ENCODE measurements at places on chromosomes 12 and 14.

GRCh38 chr12:94152292-94153078, 4.1 kb downstream of the PLXNC1 start:
- no peaks in the 10 kb centered on the region for H3K36me3 ChIP-seq
- DNase-seq, result no peak
- no peak overlapping the region for H3K27ac ChIP-seq
- H3K4me3 ChIP-seq, result no peak overlapping the region
- H3K4me1 ChIP-seq, result peaks cover 14% of the 10 kb centered on the region
- no peaks in the 10 kb centered on the region for H3K27me3 ChIP-seq

- no peak overlapping the region for H3K4me3 ChIP-seq
- peaks cover 9% of the 10 kb centered on the region for H3K4me1 ChIP-seq
- H3K36me3 ChIP-seq, result no peaks in the 10 kb centered on the region
- peaks cover 46% of the 10 kb centered on the region for H3K27me3 ChIP-seq
- DNase-seq, result no peak
- no peak overlapping the region for H3K27ac ChIP-seq
Observed at GRCh38 chr14:60506010-60506409, 2.9 kb upstream of the SIX6 start.

- no peaks in the 10 kb centered on the region for H3K36me3 ChIP-seq
- no peaks in the 10 kb centered on the region for H3K4me1 ChIP-seq
- H3K27ac ChIP-seq, result no peak overlapping the region
- no peak for DNase-seq
Observed at GRCh38 chr14:97390096-97390724, 593.0 kb downstream of the VRK1 start.

- no peaks in the 10 kb centered on the region for H3K27me3 ChIP-seq
- no peak overlapping the region for H3K4me3 ChIP-seq
- no peak overlapping the region for H3K27ac ChIP-seq
- H3K36me3 ChIP-seq, result no peaks in the 10 kb centered on the region
Observed at GRCh38 chr12:115402443-115403180, 718.6 kb upstream of the TBX3 start.

GRCh38 chr14:63295231-63295685, 23.5 kb downstream of the GPHB5 start:
- H3K4me1 ChIP-seq, result no peaks in the 10 kb centered on the region
- H3K36me3 ChIP-seq, result no peaks in the 10 kb centered on the region
- no peaks in the 10 kb centered on the region for H3K27me3 ChIP-seq
- no peak overlapping the region for H3K4me3 ChIP-seq

DNA sequence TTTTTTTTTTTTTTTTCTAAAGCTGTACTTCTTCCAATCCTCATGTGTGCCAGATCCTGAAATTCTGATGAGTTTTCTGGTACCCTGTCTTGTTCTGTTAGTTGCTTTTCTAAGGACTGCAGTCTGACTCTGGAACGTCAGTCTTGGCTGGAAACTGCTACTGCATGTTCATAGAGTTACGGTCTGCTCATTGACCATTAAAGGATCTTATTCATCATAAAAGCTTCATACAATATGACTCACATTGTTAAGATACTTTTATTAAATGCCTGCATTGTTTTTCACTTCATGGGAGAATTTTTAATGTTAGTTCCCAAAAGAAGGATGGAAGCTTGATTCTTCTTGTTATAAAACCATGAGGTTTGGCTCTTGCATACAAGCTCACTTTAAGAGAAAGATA, 233.6 kb downstream of the SYT10 start:
- DNase-seq, result no peak
- H3K27me3 ChIP-seq, result no peaks in the 10 kb centered on the region
- H3K27ac ChIP-seq, result no peak overlapping the region
- H3K4me3 ChIP-seq, result no peak overlapping the region

GRCh38 chr12:128026696-128027574, 240.0 kb upstream of the TMEM132C start:
- H3K27me3 ChIP-seq, result no peaks in the 10 kb centered on the region
- H3K4me1 ChIP-seq, result no peaks in the 10 kb centered on the region
- no peak overlapping the region for H3K27ac ChIP-seq
- no peak overlapping the region for H3K4me3 ChIP-seq
- no peak for DNase-seq

- no peak overlapping the region for H3K27ac ChIP-seq
- H3K36me3 ChIP-seq, result no peaks in the 10 kb centered on the region
- no peak overlapping the region for H3K4me3 ChIP-seq
- DNase-seq, result no peak
- H3K4me1 ChIP-seq, result peaks cover 4% of the 10 kb centered on the region
- H3K27me3 ChIP-seq, result peaks cover 5% of the 10 kb centered on the region
Observed at GRCh38 chr12:63849106-63849620, 4.7 kb downstream of the SRGAP1 start.

DNA sequence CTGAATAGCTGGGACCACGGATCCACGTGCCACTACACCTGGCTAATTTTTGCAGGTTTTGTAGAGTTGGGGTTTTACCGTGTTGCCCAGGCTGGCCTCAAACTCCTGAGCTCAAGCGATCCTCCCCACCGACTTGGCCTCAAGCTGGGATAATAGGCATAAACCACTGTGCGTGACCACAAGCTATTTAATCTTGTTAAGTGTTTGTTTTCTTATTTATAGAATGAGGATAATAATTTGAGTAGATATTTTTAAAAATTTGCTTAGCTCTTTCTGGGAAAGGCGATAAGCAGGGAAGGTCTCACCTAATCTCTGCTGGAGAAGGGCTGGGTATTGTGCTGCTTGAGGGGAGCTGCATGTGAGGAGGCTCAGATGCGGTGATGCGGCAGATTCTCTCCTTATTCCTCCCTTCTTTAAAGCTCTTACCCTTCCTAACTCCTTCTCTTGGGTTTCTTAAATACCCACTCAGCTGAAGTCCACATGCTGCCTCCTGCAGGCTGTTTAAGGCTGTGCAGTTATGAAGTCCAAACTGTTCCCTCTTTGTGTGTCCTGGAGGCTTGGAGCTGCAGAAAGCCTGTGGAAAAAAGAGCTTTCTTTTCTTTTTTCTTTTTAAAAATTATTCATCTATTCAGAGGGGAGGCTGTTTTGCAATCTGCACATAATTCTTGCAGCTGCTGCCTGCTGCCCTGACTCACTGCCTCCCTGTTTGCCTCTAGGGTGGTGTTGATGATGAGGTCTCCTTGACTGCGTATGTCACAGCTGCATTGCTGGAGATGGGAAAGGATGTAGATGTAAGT, 37.9 kb downstream of the A2ML1 start:
- H3K36me3 ChIP-seq, result no peaks in the 10 kb centered on the region
- no peak overlapping the region for H3K4me3 ChIP-seq
- no peaks in the 10 kb centered on the region for H3K4me1 ChIP-seq
- DNase-seq, result no peak
- no peak overlapping the region for H3K27ac ChIP-seq

All from effector memory CD4-positive, alpha-beta T cell (primary cell).